ENCODE measurements at places on chromosomes 4 and X.

DNA sequence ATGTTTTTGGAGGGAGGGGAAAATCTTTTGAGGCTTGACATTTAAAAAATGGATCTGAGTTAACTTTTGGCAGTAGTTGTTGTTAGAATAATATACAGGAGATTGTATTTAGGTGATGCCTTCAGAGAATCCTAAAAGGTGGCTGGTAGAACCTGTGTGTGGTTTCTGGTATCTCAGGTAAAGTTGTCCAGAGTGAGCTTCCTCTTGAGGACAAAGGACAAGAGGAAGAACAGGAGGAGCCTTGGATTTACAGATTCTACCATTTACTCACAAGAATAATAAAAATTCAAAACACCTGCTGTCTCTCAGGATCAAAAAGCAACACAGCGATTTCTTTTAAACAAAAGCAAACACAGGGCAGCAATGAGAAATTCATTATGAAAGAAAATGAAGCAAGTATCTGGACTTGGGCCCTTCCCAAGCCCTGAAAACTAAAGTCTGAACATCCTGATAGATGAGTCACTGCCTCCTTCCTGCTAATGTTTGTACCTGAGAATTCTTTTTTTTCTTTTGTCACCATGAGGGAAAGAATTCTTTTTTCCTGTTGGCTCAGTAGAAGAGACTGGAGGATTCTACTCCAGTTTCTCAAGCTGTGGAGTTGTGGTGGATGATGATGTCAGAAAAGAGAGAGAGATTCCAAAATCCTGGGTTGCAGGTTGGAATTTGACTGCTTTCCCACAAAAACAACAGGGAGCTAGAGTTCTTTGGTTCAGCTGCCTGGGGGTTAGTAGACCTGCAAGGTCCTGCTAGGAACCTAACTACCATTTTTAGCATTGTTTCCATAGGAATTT lies 31.5 kb upstream of the RAPGEF2 start:
- no peak for DNase-seq

DNA sequence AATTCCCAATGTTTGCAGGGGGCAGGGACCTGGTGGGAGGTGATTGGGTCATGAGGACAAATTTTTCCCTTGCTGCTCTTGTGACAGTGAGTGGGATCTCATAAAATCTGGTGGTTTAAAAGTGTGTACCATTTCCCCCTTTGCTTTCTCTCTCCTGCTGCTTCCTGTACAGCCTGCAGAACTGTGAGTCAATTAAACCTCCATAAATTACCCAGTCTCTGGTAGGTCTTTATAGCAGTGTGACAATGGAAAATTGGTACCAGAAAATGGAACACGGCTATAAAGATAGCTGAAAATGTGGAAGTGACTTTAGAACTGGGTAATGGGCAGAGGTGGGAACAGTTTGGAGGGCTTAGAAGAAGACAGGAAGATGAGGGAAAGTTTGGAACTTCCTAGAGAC lies 108.7 kb upstream of the NPFFR2 start:
- no peak for DNase-seq

DNA sequence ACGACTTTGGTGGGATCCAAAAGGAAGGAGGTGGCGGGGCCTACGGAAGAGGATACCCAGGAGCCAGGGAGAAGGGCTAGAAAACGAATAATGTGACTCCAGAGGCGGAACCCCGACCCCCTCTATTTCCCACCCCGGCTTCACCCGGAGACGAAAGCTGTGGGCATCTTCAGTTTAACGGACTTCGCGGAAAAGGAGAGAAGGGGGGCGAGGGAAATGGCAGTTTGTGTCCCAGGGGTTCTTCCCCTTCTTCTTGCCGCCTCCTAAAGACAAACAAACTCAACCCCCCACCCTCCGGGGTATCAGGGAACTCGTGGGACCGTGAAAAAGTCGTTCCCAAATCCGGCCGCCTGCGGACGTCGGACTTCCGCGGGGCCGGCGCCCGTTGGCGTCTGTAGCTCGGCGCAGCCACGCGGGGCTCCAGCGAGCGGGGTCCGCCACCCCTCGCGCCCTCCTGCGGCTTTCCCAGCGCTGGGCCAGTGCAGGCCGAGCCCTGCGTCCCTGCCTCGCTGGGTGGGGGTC lies 3.6 kb upstream of the LEF1 start:
- peak; percentile 52 for DNase-seq

GRCh38 chrX:137212078-137212632 lies 178.4 kb upstream of the GPR101 start:
- no peak for DNase-seq

DNA sequence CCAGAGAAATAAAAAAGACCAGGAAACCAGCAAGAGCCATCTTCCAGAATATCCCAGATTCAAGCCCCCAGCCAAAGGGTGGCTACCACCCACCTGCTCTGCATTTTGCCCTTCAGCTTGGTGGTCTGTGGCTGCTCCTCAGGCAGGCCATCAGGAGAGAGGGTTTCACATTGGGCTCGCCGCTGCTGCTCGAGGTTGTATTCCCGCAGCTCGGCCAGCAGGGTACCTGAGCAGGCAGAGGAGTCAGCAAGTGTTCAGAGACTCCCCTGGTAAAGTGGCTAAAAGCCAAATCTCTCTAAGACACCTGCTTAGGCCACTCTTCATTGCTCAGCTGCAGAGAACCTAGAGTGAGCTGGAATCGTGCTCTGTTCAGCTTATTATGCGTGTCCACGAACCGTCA lies 110.8 kb upstream of the HSD17B10 start:
- no peak for DNase-seq

- no peak for DNase-seq
Measured at GRCh38 chr4:187158003-187158402, 434.3 kb upstream of the FAT1 start.

DNA sequence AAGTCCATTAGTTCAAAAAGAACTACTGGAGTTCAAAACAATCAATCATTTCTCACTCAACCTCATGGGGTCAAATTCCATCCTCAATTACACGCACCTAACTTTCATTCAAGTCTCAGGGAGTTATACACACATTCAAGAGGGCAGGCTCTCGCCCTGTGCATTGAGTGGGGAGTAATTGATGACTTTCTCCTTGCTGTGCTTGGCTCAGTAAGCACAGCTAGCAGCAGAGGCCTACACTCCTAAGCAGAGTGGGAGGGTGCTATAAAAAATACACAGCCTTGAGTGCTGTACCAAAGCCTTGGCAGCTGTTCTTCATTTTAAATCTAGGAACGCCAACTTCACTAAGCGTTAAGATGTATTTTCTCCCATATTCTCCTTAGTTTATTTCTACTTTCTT lies 958.3 kb upstream of the ADGRL3 start:
- DNase-seq = no peak

GRCh38 chr4:1421657-1422056 lies 15.4 kb upstream of the NKX1-1 start:
- DNase-seq = no peak

GRCh38 chr4:134078230-134078914 lies 123.2 kb downstream of the PABPC4L start:
- no peak for DNase-seq

DNA sequence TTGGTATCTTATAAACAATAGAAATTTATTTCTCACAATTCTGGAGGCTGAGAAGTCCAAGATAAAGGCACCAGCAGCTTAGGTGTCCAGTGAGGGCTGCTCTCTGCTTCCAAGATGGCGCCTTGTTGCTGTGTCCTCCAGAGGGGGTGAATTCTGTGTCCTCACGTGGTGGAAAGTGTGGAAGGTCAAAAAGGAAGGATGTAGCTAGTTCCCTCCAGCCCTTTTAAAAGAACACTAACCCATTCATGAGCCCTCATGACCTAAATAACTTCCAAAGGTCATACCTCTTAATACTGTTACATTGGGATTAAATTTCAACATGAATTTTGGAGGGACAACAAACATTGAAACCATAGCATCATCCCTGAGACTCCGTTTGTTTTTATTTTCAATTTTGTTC lies 48.8 kb downstream of the ZNF81 start:
- DNase-seq = no peak

DNA sequence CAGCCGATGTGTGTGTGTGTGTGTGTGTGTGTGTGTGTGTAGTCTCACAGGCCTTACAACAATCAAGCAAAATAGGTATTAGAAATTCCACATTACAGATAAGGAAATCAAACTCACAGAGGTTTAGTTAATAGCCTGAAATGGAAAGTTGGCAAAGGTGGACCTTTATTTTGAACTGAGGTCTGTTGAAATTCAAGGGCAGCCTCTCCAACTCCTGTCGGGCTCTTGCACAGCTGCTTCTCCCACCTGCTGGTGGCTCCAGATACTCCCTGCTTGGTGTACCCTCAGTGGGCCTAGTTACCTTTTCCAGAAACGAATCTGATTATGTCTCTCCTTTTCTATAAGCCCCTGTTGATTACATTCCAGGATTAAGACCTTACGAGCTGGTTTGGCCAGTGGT lies 195.9 kb downstream of the MGST2 start:
- no peak for DNase-seq

- DNase-seq = no peak
Measured at GRCh38 chr4:77415689-77416088, 189.9 kb upstream of the CXCL13 start.

GRCh38 chrX:7139202-7140081 lies 8.1 kb upstream of the STS start:
- DNase-seq = no peak

DNA sequence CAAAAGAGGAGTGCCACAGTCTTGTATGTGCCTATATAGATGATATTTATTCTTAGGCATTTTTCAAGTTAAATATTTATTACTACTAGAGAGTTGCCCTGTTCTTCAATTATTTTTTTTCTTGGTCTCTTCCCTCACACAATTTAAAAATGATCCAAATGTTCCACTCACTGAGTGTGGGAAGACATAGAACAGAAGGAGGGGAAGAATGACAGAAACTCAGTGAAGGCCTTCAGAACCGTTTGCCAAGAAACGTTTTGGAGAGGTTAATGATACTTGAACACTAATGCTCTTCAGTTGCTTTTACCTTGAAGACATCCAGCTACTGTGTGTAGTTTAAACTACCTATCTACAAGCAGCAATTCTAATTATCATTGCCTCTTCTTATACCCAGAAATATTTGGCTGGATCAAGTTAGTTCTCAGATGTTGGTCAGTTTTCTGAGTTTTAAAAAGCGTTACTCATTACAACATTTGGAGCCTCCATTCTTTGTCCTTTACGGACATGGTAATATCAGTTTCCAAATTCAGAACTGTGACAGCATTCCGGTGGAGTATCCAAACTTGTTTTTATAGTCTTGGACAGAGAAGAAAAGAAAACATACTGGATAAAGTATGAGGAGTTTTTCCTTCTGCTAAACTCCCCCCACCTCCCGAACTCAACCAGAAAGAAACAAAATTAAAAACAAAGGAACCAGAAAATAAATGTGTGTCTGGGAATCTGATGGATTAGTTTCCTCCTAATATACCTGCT lies 389.7 kb downstream of the SPRY1 start:
- DNase-seq = no peak

- no peak for DNase-seq
Measured at GRCh38 chr4:81622028-81622427, 150.3 kb upstream of the RASGEF1B start.

DNA sequence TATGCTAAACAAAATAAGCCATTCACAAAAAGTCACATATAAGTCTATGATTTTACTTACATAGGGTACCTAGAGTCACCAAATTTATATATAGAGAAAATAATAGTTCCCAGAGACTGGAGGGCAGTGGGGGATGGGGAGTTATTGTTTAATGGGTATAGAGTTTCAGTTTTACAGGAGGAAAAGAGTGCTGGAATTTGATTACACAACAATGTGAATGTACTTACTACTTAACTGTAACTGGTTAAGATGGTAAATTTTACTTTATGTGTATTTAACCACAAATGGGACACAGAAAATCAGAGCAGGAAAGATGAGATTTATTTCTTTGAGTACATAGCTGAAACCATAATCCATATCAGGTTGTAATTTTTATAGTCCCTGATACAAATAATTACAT lies 144.4 kb downstream of the TMA16 start:
- no peak for DNase-seq

GRCh38 chr4:24322995-24323394 lies 261.4 kb downstream of the DHX15 start:
- no peak for DNase-seq

GRCh38 chr4:36677874-36678273 lies 396.5 kb downstream of the DTHD1 start:
- no peak for DNase-seq

- no peak for DNase-seq
Measured at GRCh38 chr4:185567381-185568376, 32.4 kb upstream of the PDLIM3 start.

DNA sequence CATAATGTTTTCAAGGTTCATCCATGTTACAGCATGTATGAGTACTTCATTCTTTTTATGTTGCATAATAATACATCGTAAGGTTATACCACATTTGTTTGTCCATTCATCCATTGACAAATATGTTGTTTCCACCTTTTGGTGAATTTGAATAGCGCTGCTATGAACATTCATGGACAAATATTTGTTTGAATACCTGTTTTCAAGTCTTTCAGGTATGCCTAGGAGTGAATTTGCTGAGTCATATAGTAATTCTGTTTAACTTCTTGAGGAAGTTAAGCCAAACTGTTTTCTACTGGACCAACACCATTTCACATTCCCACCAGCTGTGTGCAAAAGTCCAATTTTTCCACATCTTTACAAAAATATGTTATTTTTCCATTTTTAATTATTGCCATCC lies 31.5 kb downstream of the IRS4 start:
- no peak for DNase-seq

DNA sequence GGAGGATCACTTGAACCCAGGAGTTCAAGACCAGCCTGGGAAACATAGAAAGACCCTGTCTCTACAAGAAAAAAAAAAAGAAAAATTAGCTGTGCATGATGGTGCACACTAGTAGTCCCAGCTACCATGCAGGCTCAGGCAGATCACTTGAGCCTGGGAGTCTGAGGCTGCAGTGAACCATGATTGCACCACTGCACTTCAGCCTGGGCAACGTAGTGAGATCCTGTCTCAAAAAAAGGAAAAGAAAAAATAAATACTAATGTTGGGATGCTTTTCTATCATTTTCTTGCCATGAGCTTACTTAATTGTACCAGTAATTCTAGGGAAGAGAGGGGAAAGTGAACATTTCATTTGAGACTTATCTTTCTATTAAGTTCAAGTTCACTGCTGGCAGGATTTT lies 19.8 kb downstream of the DCUN1D4 start:
- no peak for DNase-seq

DNA sequence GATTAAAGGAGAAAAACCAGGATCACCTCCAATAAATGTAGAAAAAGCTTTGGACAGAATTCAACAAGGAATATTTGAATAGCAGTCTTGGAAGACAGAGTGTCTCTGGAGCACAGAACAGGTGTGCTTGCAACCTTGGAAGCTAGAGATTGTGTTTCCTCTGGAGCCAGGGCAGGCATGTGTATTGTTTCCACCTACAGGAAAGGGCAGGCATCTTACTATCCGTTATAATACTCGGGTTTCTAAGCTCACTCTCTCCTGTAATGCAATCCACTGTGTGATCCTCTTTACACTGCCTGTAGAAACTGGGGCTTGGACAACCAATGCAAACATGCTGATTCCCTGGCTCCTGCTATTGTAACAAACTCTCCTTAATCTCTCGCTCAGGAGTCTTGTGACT lies 14.4 kb downstream of the CCDC110 start:
- DNase-seq = no peak

Data from activated naive CD4-positive, alpha-beta T cell treated with anti-CD3 and anti-CD28 coated beads, Interleukin-2, amount 50 U/mL, for 16 hours (primary cell).